ENCODE measurements at places on chromosomes 5 and 9. TPM values are rescaled to one million over a fixed set of nuclear protein-coding genes. Genes with fewer than 3 reads are reported as not detected.

The CCNJL gene
- total RNA-seq: 12.4 TPM

The FAM153A gene
- total RNA-seq: 35.5 TPM

The TAF11L8 gene
- total RNA-seq: not detected

The OR4F3 gene
- total RNA-seq: not detected

The TAF1L gene
- not detected for total RNA-seq

The KIF20A gene
- 0.83 TPM for total RNA-seq

The CDH9 gene
- not detected for total RNA-seq

DNA sequence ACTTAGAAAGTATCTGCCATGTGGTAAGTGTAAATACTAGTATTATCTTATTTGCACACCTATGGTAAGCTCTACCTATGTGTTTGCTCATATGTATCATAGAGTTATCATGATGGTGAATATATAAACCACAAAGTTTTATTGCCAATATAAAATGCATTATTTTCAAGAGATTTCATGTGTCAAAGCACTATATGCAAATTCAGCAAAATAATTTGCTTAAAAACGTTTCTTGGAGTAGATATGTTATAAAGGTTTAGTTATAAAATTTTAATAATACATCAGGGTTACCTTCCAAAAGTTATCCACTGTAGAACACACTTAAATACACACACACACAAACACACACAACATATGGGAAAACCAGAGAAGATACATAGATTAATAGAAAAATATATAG is 1431.7 kb upstream of the C9orf72 start:
- no peak for DNase-seq

- DNase-seq: no peak
Measured at GRCh38 chr9:137590123-137590468, 216 bp downstream of the ZMYND19 start.

- peak; percentile 65 for DNase-seq
Measured at GRCh38 chr9:134895908-134896833, 15.6 kb downstream of the FCN2 start.

DNA sequence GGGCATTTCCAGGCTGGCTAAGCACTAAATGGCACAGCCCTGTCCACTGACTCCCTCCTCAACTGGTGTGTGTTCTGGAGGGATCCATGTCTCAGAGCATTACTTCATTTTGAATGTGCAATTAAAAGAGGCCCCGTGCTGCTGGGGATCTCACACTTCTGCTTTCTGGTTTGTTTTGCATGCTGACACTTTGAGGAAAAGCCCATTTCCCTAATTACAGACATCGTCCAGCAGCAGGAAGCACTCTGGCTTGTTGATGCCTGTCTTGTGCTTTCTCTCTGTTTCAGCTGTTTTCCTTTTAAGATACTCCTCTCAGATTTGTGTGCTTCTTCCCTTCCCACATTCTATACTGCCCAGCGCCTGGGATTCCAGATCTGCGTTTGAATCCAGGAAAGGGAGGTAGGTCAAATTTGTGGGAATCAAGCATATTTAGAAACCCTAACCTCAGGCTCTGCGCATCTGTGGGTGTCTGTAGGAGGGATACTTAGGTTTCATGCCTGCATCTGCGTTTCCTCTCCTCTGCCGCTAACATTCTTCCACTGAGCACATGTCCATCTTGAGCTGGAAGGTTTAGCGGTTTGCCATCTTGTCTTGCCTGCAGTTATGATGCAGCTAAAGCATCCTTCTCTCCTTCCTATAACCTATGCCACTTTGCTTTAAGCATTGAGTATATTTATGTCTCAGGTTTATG is 25.7 kb downstream of the SYK start:
- DNase-seq: no peak

- no peak for DNase-seq
Measured at GRCh38 chr9:98219794-98220370, 27.4 kb upstream of the CORO2A start.

- DNase-seq: no peak
Measured at GRCh38 chr5:98635656-98636055, 137.8 kb upstream of the RGMB start.

GRCh38 chr9:123637945-123638634 is 282.1 kb downstream of the CRB2 start:
- no peak for DNase-seq

DNA sequence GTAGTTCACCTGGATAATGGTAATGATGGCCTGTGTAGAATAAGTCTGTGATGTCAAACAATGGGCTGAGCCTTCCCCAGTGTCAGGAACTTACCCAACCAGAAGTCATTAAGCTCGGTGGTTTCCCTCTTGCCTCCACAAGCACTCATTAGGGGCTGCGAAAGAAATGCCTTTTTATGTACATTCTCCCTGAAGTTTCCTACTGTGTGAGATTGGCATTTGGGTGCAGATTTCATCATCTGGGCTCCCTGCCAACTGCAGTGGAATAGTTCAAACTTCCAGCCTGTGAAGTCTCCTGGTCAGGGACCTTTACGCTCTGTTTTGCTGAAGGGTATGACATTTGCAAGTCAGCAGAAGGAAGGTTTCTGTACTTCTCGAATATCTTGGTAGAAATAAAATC is 41.6 kb upstream of the TMEM215 start:
- DNase-seq: no peak

DNA sequence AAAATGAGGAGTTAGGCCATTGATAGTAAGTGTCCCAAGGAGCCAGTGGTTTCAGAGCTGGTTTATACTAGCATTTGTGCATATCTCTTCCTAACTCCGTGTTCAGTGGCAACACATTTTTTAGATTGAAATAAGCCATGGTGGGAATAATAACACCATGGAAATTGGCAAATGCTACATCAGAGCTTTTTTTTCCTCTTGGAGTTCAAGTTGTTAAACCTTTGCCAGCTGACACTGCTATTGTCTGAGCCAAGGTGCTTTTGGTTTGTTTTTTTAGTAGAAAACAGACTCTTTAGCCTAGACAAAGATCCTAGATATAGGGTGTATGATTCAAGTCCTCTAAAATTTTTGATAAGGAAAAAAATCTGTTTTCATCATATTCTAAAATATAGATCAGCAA is 2.8 kb downstream of the ACO1 start:
- DNase-seq: no peak

DNA sequence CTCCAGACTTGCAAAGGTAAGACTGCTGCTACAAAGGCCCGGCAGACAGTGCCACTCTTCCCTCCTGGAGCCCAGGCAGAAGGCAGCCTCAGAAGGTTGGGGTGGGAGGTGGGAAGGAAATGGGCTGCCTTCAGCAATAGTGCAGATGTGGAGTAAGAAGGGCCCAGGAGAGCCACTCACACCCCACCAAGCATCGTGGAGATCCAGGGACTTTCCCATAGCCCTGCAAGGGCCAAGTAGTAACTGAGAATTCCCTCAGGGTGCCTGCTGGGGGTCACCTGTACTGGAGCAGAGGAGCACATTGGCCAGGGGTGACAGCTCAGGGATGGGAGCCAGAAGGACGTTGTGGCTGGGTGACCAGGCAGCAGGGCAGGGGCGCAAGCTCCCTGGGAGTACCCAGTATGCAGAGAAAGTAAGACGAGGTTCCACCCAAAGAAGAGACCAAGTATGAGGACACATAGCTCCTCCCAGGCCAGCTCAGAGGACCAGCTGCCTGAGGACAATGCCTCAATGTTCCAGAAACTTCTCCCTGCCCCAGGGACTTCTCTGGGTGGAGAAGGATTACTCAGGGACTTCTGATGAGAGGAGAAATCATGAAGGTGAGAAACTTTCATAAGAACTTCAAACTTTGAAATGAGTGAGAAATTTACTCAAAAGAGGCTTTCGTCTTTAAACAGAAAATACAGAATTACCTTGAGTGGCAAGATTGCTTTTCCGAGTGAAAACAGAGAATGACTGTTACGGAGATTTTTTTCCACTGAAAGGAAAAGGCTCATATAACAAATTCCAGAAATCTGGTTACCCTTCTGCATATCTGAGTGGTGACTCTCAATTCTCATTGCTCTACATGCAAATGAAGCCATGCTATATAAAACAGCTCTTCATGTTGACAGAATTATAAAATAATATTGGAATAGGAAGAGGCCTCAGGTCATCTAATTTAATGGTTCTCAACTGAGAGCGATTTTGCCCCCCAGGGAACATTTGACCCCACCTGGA is 87.9 kb upstream of the TRIO start:
- no peak for DNase-seq

- DNase-seq: no peak
Measured at GRCh38 chr9:88623698-88624097, 88.7 kb downstream of the NXNL2 start.

DNA sequence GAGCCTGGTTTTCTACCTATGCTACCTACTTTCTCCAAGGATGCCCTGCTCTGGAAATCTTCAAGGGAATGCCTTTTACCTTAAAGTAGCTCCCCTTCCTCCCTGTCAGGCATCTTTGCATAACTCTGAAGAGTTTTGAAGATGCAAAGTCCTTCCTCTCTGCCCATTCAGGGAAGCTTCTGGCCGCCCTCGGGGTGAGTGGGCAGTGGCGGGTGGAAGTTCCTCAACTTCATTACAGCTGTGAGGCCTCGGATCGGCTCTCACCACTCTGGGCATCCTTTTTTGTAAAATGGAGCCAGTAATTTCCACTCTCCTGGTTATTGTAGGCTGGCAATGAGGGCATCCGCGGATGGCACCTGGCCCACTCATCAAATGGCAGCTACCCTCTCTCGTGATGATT is 31.7 kb upstream of the STXBP1 start:
- DNase-seq: no peak

GRCh38 chr5:107653685-107654084 is 17.1 kb downstream of the EFNA5 start:
- no peak for DNase-seq

DNA sequence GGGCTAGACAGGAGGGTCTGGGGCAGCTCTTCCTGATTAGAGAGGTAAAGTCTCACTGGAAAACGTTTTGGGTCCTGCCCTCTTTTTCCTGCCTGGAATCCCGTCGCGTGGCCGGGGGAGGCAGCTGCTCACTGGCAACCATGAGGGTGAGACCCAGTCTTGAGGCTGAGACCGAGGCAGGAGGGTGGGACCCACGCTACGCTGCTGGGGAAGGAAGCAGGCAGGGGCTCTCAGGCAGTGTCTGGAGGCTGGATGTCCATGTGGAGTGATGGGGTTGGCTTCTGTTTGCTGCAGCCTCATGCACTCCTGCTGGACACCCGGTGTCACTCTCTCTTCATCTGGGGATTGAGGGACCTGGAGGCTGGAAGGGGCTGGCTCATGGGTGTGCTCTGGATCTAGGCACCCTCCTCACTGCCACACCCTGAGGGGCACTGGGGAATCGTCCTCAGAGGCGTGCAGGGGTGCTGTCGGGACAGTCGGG is 11.3 kb upstream of the SLC2A6 start:
- no peak for DNase-seq

DNA sequence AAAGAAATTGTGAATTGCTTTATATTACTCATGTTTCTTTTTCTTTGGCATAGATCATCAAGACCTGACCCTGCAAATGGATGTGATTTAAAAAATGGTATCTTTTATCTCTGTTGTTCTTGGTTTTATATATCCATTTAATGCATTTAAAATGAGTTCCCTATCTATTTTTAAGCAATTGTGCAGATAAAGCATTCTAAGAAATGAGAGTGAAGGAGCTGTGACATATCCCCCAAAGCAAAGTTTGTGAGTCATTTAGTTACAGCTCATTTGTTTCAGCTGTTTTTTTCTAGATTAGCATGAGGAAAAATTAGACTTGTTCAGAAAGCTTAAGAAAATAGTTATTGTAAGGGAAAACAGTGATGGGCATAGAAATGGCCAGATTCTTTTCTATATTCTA is 7.6 kb upstream of the ELOVL7 start:
- no peak for DNase-seq

- no peak for DNase-seq
Measured at GRCh38 chr5:111494355-111494999, 17.9 kb downstream of the STARD4 start.

- DNase-seq: no peak
Measured at GRCh38 chr5:32387841-32388240, 56.7 kb downstream of the ZFR start.

GRCh38 chr5:92911293-92911692 is 669.7 kb downstream of the NR2F1-AS1 start:
- DNase-seq: no peak

GRCh38 chr5:55445791-55446190 is 89.0 kb downstream of the PLPP1 start:
- no peak for DNase-seq

Data from ureter (tissue), 1 donor.